ENCODE measurements at places on chromosomes 2 and 18. TPM values are rescaled to one million over a fixed set of nuclear protein-coding genes. Genes with fewer than 3 reads are reported as not detected.
A peak's percentile ranks its signal among the peaks of the same experiment; 100 is the strongest.

DNA sequence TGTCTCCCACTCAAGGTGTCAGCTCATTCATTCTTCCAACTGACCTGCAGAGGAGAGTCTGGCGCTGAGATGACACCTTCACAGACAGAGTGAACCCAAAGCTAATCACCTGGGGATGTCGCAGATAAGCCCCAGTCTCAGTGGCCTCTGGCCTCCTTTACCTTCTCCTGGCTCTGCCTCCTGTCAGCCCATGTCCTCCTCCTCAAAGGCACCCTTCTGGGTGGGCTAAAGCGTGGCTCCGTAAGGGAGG, 194.1 kb downstream of the MIB1 start:
- DNase-seq, result no peak

- DNase-seq, result no peak
Measured at GRCh38 chr2:17303054-17303453, 215.2 kb downstream of the RAD51AP2 start.

DNA sequence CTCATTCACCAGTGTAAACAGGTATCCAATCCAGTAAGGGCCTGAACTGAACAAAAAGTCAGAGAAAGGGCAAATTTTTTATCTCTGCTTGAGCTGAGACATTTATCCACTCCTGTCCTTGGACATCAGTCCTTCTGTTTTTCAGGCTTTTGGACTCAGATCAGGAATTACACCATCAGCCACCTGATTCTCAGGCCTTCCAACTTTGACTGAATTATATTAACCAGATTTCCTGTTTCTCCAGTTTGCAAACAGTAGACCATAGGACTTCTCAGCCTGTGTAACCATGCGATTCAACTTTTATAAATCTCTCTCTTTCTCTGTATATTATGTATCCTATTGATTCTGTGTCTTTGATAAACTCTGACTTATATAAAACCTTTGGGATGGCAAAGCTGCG, 289.3 kb upstream of the CDH2 start:
- no peak for DNase-seq

GRCh38 chr2:53028225-53028624, 739.4 kb upstream of the CHAC2 start:
- peak; percentile 9 for DNase-seq

DNA sequence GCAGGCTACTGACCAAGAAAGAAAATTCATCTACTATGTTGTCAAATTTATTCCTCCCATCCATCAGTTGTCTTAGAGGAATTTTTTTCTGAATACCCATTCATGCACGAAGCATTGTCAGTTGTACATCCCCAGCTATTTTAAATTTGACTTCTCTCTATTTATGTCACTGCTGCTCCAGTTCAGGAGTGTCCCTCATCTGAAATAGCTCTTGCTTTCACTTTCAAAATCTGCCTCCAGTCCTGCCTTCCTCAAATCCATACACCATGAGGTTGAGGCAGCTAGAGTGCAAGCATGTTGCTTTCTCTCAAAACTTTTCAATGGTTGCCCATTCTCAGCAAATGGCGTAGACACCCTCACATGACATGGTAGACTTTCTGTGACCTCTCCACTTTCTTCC, 335.4 kb upstream of the CDH2 start:
- no peak for DNase-seq

- DNase-seq, result no peak
Measured at GRCh38 chr2:33111002-33111446, 164.3 kb downstream of the LTBP1 start.

GRCh38 chr18:76970770-76971559, 148.6 kb downstream of the ZNF236 start:
- no peak for DNase-seq

GRCh38 chr2:234203135-234203984, 152.9 kb downstream of the SPP2 start:
- DNase-seq, result no peak

GRCh38 chr2:16186661-16187481, 246.5 kb downstream of the MYCN start:
- DNase-seq, result no peak

DNA sequence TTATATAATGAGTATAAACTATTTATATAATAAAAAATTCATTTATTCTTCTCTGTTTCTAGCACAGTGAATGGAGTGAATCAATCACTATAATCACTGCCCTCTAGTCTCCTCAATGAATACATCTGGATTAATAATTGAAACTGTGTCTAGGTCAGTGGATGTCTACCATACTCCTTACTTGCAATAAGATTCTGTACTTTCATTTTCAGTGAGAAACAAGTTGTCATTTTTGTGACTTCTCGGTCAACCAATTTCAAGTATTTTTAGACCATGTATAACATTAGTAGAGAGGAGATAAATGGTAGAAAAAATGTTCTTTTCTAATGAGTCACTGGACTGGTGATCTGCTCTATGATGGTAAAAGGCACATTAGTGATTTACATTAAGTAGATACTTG, 799.6 kb upstream of the CHAC2 start:
- no peak for DNase-seq

- no peak for DNase-seq
Measured at GRCh38 chr2:234289834-234290590, 206.9 kb downstream of the ARL4C start.

DNA sequence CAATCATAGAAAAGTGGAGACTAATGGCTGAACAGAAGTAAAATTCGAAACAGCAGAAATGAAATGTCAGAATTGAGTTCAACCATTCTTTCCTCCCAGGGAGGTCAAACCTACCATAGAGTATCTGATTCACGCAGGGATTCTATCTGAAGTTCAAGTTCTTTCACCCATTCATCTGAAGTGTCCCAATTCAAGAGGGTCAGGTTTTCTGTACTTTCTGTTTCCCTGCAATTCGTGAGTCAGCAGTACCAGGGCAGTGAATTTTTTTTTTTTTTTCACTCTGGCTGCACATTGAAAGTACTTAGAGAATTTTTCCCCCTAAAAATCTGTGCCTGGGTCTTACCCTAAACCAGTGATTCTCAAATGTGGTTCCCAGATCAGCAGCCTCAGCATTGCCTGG, 40.9 kb upstream of the CCDC88A start:
- no peak for DNase-seq

DNA sequence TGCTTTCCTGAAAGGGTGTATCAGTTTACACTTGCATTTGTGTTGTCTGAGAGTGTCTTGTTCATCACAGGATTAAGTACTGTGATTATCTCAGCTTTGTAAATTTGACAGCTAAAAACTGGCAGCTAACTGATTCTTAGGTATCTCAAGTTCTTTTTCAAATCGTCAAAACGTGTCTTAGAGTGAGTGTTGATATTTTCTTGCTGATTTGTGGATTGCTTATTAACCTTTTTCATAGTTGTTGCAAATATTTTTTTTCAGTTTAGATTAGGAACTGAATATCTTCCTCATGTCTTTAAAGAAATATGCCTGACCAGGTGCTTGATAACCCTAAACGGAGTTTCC, 41.9 kb downstream of the LRRFIP1 start:
- no peak for DNase-seq

- DNase-seq, result no peak
Measured at GRCh38 chr2:128284037-128284441, 34.6 kb downstream of the HS6ST1 start.

GRCh38 chr2:133158024-133158423, 410.2 kb downstream of the NCKAP5 start:
- no peak for DNase-seq

DNA sequence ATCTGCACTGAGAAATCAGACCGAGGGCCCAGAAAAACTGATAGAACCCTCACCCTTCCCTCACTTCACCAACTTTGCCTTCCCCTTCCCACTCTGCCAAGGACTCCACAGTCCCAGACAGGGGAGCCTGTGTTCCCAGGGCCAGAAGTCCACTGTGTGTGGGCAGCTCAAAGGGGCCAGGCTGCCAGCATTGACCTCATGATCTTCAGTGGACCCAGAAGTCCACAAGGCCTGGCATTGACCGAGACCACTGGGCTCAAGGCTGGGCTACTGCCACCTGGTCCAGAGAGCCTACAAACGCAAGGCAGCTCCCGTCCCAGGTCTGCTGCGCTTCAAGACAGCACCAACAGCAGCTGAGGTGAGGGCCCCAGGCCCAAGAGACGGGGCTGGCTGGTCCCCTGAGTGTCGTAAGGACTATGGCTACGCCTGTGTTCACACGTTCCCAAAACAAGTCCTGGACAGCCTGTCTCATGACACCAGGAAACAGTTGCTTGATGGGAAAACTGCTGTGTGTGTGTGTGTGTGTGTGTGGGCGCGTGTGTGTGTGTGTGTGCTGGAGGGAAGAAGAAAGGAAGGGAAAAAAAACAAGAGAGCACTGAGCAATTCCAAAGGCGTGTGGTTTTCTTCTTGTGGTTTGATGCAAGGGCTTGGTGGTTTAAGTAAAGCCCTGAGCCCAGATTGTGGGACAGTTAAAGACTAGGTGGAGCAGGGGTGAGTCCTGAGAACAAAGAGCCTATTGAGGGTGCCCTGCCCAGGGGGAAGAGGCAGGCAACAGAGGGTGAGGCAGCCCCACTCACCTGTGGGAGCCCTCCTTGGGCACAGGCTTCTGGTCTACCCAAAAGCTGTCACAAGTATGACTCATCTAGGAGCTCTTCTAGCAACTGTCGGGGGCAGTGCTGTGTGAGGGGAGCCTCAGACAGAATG, 46.6 kb upstream of the ZBTB7C start:
- no peak for DNase-seq

DNA sequence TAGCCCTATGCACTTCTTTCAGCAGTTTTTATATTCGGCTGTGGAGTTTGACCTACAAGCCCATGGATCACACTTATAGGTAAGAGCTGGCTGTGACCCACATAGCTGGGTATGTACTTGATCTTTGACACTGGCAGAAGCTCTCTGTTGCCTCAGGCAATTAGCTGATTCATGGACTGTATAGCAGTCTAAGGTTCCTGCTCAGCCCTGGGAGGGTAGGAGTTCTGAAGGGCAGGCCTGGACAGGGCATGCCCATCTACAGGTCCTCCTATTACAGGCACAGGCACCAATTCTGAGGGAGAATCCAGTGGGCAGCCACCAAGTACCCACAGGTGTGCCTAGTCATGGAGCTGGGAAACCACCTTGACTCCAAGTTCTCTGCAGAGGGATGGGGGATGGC, 301.8 kb upstream of the GALNT5 start:
- no peak for DNase-seq

DNA sequence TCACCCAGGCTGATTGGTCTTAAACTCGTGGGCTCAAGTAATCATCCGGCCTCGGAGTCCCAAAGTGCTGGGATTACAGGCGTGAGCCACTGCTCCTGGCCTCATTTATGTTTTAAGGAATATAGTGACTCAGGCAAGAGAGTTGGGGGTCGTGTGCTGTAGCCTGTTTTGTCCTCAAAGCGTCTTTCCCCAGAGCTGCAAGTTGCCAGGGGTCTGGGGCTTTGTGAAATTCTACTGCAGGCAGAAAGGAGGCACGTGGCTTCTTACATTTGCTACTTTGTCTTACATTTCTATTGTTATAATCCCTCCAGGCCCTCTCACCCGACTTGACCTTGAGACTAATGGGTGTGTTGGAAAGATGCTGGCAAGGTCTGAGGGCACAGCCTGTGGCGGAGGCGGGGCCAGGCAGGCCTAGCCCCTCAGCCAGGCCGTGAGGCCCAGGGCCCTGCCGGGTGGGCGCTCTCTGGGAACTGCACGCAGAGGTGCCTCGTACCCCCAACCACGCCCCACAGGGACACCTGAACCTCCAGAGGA, 85.8 kb upstream of the NDUFV2 start:
- no peak for DNase-seq

- DNase-seq, result no peak
Measured at GRCh38 chr2:45820048-45820447, 168.6 kb downstream of the PRKCE start.

- DNase-seq, result peak; percentile 71
Measured at GRCh38 chr18:519019-519879, 18.7 kb upstream of the COLEC12 start.

- DNase-seq, result no peak
Measured at GRCh38 chr2:173550143-173550542, 195.5 kb downstream of the CDCA7 start.

DNA sequence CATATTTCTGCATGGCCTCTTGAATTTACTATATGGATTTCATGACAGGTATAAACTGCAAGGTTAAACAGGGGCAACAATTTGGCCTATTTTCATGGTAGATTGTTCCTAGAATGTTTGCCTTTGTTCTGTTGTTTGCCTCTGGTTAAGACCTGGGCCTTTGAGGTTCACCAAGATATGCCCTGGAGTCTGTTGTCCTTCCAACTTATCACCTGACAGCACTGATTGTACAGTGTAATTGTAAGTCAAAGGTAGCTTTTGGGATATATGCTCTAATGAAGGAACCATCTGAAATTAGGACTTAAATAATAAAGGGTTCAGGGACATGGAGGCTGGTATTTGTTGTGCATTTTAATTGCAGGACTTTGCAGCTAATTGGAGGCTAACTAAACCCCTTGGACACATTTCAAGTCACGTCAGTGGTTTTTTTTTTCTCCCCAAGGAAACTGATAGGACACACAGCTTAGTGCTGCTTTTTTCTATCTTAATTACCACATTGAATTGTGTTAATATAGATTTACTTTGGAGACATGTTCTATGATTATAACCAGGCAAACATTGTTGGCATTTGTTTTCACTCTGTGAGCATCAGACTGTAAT, 771.2 kb upstream of the LINC00305 start:
- DNase-seq, result peak; percentile 20

DNA sequence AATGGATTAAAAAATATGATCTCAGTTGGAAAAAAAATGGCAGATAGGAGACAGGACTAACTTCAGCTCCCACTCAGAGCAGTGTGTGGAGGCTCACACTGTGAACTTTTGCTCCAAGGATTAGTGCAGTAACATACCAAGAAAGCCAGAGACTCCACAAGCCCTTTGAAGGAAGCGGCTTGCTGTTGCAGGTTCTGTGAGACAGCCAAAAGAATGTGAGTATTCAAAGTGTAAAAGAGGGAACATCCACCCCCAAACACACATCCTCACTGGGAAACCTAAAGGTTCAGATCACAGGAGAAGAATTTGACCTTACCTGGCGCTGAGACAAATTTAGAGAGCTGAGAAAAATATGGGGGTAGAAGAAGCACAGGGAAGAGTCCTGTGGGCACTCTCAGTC, 77.5 kb downstream of the FAM171B start:
- no peak for DNase-seq

Gene LRRC30
- not detected for total RNA-seq

Gene CREG2
- total RNA-seq, result not detected

Gene CD207
- not detected for total RNA-seq

Gene IGFBP5
- total RNA-seq, result 923 TPM

Gene MOGAT1
- not detected for total RNA-seq

Gene VAMP5
- 7.7 TPM for total RNA-seq

Gene MAP3K19
- not detected for total RNA-seq

Gene SP9
- not detected for total RNA-seq

Measured in stomach (tissue), 19 donors.